ENCODE measurements at places on chromosomes 16 and 17.
A peak's percentile ranks its signal among the peaks of the same experiment; 100 is the strongest.

DNA sequence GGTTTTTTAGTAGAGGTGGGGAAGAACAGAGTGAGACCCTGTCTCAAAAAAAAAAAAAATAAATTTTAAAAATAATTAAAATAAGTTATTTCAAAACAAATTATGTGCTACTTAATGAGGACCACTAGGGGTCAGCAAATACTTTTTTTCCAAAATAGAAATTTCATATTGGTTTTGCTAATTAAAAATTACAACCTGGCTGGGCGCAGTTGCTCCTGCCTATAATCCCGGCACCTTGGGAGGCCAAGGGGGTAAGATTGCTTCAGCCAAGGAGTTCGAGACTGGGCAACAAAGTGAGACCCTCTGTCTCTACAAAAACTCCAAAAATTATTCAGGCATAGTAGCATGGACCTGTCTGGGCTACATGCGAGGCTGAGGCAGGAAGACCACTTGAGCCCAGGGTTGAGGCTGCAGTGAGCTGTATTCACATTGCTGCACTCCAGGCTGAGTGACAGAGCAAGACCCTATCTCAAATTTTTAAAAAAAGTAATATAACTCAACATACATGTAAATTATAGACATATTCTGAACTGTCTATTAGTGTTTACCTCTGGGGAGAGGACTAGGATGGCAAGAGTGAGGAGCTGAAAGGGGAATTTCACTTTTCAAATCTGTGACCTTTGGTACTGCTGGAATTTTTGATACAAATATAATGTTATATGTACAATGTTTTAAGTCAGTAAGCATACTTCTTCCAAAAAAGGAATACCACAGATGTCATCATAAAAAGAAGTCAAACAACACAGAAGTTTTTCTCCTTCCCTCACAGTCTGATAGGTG, 8.1 kb downstream of the MEIOB start:
- no peak for DNase-seq

DNA sequence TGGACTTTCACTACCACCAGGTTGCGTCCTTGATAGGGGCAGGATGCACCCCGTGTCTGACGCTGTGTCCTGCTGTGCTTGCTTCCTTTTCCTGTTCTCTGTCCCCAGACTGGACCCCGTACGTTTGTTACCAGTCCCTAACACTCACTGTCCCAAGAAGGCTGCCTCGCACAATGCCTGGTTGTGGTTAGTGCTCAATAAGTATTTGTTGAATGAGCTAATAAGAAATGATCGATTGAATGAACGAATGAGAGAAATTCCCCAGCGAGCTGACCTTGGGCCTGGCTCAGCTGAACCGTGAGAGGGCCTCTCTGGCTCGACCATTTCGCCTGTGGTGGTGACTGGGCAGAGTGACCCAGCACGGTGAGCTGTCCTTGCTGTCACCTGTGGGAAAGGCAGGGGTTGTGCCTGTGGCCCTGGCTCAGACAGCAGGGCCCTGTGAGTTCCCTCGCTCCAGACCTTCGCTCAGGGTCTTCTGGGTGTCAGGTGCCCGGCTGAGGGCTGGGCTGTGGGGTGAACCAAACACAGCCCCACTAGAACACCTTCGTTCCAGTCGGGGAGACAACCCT, 20.9 kb downstream of the CMIP start:
- DNase-seq: no peak

DNA sequence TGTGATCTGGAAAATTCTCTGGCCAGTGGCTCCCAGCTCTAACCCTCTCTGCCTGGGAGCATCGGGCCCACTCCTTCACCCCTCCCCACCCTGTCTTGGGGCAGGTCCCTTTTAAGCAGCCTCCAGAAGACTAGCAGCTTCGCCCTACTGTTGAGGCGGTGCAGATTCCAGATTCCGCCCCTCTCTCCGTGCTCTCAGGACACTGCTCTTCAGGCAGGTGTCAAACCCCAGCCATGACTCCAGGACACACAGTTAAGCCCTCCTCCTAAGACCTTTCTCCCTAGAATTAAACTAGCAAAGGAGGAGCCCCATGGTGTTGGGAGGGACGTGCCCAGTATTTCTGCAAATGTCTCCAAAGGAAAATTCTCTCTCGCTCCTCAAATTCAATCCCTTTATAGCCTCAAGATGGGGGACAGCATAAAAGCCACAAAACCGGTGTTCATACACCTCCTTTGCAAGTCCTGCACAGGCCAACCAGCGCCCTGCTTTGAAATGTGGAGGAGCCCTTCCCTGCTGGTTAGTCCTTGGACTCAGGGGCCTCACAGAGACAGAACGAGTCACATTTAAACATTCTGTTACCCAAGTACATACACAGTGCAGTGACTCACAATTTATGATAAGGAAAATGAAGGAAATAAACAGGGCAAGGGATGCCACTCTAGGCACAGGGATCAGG, 7.2 kb downstream of the LPO start:
- no peak for DNase-seq

- no peak for DNase-seq
Observed at GRCh38 chr16:2985462-2985861, 5.2 kb upstream of the PKMYT1 start.

- DNase-seq: no peak
Observed at GRCh38 chr17:48841395-48841831, 10.6 kb downstream of the CALCOCO2 start.

DNA sequence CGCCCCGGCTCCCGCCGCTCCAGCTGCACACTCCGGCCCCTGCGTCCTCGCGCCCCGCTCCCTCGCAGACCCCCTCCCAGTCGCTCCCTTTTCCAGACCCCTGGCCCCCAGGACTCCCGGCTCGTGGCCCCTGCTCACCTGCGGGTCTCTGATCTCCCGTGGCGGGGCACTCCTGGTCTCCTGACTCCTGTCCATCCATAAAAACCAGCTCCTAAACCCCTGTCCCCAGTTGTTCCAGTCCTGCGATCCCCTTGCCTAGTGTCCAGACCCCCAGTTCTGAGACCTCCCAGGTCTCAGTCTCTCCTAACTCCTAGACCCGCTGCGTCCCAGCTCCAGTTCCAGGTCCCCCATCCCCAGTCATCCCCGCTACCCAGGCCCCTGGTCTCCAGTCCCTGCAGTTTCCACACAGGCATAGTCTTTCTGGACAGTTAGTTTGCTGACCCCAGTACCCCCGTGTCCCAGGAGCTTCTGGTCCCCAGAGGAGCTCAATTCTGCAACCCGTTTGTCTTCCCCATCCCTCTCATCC, 379 bp downstream of the SNX29 start:
- DNase-seq: no peak

- no peak for DNase-seq
Observed at GRCh38 chr17:28346746-28347246, 10.5 kb downstream of the POLDIP2 start.

DNA sequence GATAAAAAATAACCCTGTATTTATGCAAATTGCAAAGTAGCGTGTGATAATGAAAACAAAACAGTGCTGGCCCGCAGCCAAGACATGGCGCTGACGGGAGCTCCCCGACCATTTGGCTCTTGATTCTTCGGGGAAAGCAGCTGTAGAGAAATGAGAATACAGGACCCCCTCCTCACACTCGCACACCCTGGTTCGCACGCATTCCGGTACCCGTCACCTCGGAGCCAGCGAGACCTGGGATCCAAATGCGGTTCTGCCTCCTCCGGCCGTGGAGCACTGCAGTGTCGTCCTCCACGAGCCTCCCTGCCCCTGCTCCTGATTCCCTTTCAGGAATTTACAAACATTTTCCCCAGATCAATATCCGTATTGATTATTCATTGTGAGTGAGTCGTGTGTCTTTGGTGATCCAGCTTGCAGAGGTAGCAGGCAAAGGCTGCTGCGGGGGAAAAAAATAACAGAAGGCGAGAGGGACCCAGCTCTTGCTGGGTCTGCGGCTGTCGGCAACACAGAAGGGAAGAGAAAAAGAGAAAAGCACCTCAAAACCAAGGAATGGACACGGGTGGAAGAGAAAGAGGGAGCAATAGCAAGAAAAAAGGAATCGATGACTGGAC, 184.1 kb upstream of the ZFHX3 start:
- no peak for DNase-seq

GRCh38 chr17:7380321-7380720, 568 bp upstream of the TNK1 start:
- no peak for DNase-seq

GRCh38 chr16:82641336-82641984, 14.7 kb downstream of the CDH13 start:
- DNase-seq: no peak

- no peak for DNase-seq
Observed at GRCh38 chr17:66720027-66720426, 114.9 kb upstream of the CACNG5 start.

- DNase-seq: no peak
Observed at GRCh38 chr16:66093191-66093590, 273.3 kb upstream of the CDH5 start.

DNA sequence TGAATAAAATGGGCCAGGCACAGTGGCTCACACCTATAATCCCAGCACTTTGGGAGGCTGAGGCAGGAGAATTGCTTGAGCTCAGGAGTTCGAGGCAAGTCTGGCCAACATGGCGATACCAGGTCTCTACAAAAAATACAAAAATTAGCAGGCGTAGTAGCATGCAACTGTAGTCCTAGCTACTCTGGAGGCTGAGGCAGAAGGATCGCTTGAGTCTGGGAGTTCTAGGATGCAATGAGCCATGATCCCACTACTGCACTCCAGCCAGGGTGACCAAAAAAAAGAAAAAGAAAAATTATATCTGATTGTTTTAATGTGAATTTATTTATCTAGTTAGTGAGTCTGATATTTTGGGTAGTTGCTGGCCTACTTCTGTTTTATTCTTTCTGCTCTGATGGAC, 7.0 kb downstream of the IL34 start:
- no peak for DNase-seq

DNA sequence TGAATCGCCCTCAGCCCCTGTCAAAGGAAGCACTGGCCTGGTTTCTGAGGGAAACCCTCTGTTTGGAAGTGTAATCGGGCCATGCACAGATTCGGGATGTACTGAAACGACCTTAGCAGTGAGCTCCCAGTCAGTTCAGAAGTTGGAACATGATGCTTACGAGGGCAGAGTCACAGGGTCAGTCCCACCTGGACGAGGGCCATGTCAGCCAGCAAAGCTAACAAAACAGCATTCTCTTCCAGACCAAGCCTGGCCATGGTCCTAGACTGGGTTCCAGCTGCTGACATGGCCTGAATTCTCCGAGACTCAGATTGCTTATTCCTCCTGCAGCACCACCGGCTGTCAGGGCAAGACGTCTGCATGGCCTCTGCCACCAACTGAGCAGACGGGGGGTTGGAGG, 192.2 kb upstream of the WSCD1 start:
- DNase-seq: no peak

DNA sequence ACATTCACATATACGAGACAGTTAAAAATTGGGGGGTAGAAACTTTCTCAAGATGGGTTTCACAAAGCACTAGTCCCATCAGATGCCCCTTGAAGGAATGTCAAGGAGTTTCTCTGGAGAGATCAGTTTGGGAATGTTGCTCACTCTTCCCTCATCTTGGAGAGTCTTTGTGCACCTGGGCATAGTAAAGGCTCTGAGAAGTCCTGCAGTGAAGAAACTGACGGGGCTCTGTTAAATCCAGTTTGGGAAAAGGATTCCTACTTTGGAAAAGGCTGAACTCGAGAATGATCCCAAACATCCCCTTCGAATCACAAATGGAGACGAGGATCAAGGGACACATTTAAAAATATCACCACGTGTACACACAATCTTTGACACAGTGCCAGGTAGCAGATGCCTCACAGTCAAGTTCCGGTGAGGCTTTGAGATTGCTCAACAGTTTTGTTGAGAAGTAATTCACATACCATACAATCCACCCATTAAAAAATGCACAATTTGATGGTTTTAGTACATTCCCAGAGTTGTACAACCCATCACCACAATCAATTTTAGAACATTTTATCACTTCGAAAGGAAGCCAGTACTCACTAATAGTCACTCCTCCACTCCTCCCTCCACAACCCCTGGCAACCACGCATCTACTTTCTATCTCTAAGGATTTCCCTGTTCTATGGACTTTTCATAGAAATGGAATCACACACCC, 203.4 kb upstream of the FOXF1 start:
- DNase-seq: no peak

DNA sequence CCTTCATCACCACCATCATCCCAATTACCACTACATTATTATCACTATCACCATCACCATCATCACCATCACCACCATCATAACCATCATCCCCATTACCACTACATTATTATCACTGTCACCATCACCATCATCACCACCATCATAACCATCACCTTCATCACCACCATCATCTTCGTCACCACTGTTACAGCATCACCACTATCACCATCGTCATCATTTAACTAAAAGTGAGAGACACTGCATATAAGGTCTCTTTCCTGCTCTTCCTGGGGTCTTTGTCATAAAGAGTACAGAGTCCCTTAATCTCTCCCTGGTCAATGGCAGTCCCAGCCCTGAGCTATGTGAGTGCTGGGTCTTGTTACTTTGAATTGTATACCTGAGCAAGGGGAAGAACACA, 133.5 kb downstream of the CMIP start:
- DNase-seq: no peak

DNA sequence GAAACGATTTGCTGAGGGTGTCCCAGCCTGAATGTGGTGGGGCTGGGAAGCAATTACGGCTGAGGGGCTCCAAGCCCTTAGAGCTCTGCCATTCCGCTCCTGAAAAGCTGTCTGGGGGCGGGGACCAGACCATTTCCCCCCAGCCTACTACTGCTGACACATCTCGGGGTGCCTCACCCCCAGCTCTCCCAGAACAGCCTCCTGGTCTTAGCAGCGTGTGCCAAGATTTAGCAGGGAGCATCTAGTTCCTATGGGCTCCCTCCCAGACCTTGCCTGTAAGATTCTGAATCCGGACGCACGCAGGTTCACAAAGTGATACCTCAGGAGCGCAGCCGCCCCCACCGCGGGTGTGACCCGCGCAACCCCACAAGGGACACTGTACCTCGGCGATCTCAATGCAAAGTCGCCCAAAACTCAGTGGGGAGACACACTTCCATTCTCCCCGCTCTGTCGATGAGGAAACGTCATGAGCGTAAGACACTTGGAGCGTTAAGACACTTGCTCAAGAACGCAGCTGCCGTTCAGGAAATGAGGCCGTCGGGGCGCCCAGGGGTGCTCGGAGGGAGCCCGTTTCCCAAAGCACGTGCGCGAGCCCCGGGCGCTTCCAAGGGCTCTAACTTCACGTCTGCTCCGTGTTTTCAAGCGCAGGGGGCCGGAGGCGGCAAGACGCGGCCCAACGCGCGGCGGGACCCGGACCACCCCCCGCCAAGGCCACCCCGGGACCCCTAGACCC, 629 bp downstream of the GEMIN4 start:
- DNase-seq: peak; percentile 46

DNA sequence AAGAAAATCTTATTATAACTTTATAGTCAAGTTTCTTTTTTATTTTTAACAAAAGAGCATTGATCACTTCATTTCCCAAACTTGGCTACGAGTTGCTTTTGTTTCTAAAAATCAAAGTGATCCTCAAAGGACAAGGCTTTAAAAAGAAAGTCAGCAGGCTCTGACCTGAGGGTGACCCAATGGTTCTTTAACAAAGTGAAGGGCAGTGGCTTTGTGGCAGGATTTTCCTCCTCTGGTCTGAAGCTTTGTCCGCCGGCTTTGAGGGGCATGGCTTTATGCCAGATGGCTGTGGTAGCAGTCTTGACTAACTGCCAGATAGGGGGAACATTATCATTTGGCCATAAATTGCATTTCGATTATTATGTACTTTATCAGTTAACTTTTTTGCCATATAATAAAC, 28.5 kb downstream of the IQCK start:
- DNase-seq: no peak

- no peak for DNase-seq
Observed at GRCh38 chr16:50310308-50311133, 44.2 kb downstream of the ADCY7 start.

- no peak for DNase-seq
Observed at GRCh38 chr17:50072925-50073324, 17.0 kb downstream of the ITGA3 start.

Measured in effector CD4-positive, alpha-beta T cell (primary cell).